ENCODE measurements at places on chromosomes 13 and 19. TPM values are rescaled to one million over a fixed set of nuclear protein-coding genes. Genes with fewer than 3 reads are reported as not detected.

- DNase-seq = no peak
Measured at GRCh38 chr13:40793339-40793738, 3.9 kb downstream of the SLC25A15 start.

Gene VAV1
- not detected for polyA plus RNA-seq

DNA sequence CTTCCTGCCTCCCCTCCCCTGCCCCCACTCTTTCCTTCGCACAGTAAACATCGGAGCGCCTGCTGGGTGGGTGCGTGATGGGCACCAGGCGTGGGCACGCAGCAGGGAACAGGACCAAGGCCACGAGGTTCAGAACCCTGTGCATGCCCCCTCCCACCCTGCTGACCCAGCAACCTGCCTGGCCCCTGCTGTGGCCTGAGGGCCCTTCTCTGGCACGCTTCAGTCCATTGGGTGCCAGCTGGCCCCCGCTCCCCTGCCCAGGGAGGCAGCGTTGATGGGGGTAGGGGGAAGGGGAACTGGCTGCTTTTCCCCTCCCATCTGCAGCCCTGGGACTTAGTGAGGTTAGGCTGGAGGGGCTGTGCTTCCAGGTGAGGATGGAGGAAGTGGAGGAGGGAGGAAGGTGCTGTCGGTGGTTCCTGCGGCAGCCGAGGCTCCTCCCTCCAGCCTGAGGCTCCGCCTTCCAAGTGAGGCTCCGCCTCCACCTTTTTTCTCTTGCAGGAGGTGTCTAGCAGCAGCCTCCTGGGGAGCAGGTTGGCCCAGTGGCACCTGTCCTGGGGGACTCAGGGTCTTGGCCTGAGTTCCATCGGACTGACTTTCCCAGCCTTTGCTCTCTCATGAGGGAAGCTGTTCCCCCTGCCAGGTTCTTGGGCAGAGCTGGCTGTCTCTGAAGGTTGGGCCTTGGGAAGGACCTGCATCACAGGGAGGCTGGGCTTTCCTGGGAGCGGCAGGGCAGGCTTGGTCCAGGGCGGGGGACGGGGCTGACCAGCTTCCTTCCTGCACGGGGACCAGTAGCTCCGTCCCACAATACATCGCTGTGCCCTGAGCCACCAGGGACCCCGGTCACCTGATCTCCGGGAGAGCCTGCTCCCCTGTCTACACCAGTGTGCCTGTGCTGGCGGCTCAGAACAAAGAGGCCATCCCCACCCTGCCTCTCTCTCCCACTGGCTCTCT lies 7.3 kb downstream of the PIAS4 start:
- DNase-seq = no peak

- DNase-seq = no peak
Measured at GRCh38 chr13:102854675-102855074, 8.8 kb downstream of the ERCC5 start.

- no peak for DNase-seq
Measured at GRCh38 chr19:16373532-16373931, 48.9 kb downstream of the KLF2 start.

DNA sequence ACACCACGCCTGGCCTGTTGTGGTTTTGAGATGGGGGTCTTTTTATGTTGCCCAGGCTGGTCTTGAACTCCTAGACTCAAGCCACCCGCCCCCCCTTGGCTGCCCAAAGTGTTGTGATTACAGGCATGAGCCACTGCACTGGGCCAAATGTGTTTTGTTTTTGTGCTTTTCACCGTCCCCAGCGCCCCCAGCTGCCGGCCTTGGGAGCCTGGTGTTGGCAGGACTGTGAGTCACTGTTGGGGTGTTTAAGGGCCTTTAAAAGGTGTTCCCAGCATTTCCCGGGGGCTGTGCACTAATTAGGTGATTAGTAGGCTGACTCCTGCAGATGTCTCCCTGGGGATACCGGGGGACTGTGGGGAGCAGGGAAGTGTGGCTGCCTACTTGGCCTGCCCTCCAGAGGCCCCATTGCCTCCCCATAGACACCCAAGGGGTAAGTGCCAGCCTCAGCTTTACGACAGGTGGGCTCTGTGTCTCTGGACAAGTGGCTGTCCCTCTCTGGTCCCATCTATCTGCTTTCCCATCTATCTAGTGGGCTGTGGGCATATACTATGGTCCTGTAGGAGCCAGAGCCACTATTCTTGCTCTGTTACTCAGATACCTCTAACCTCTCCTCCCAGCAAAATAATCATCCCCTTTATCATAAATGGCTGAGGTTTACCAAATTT lies 11.8 kb upstream of the TLE5 start:
- no peak for DNase-seq

Gene WBP4
- 5.2 TPM for polyA plus RNA-seq

GRCh38 chr19:39765091-39766076 lies 13.3 kb upstream of the LEUTX start:
- peak; percentile 13 for DNase-seq

DNA sequence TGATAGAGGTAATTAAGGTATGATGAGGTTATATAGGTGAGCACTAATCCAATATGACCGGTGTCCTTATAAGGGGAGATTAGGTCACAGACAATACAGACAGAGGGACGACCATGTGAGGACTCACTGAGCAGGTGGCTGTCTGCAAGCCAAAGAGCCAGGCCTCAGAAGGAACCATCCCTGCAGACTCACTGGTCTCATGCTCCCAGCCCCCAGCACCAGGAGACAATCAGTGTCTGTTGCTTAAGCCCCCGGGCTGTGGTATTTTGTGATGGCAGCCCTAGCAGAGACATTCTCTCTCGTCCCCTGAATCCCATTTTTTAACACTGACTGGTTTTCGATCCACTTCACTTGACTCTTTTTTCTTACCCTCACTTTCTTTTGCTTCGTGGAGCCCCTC lies 51.9 kb upstream of the PABPC3 start:
- no peak for DNase-seq

GRCh38 chr13:72774019-72774418 lies 7.7 kb downstream of the DIS3 start:
- DNase-seq = peak; percentile 52

- DNase-seq = no peak
Measured at GRCh38 chr13:113657851-113658741, at the start of gene ATP4B. ATP4B (minus strand) TSS chr13:113658198; CDS start chr13:113658144, 54 bp downstream.

Gene PCDH17
- polyA plus RNA-seq = not detected

Gene NKPD1
- polyA plus RNA-seq = 0.79 TPM

DNA sequence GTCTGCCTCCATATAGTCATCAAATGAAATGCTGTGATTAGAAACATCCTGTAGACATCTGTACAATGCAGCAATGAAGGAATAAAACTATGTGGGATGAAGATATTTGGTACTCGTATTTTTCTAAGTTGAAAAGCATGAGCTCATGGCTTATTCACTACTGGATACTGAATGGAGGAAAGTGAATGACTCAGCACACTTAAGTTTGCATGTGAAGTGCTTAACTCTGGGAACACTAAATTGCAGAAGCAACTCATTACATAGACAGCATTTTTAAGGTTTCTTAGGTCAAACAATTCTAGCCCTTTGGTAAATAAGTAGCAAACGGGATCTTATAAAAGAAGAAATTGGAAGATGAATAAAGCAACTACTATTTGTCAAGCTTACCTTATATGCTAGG lies 429.0 kb upstream of the MIR17HG start:
- DNase-seq = peak; percentile 1

- no peak for DNase-seq
Measured at GRCh38 chr19:1921825-1922224, 16.6 kb downstream of the ADAT3 start.

Gene CEACAM7
- polyA plus RNA-seq = not detected

DNA sequence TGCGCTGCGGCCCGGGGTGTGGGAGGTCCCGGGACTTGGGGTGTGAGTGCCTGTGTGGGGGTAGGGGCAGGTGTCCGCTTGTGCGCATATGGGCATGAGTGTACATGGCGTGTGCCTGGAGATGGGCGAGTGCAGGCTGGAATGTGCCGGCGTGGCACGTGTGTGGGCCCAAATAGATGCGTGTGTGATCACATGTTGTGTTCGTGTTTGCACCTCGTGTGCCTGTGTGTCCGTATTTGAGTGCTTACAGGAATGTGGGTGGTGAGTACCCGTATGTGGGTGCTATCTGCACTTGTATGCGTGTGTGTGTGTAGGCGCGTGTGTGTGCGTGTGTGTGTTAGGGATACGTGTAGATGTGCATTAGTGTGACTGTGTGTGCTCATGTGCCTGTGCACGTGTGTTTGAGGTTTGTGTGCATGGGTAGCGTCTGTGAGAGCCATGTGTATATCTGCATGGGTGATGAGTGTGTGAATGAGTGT lies 3.4 kb downstream of the ZNF536 start:
- no peak for DNase-seq

Gene CYP2F1
- polyA plus RNA-seq = not detected

Gene GNG7
- 0.02 TPM for polyA plus RNA-seq

- no peak for DNase-seq
Measured at GRCh38 chr19:11201791-11202190, 4.4 kb upstream of the KANK2 start.

DNA sequence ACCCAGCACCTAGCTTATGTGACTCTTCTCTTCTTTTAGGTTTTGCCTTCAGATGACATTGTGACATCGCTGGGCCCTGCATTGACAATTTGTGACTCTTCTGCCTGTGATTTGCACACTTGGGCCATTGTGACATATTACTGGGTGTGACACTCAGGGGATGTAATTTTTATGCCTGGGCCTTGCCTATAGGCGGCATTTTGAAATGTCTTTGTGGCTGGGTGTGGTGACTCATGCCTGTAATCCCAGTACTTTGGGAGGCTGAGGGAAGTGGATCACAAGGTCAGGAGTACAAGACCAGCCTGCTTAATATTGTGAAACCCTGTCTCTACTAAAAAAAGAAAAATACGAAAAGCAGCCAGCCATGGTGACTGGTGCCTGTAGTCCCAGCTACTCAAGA lies 28.4 kb upstream of the ZNF681 start:
- DNase-seq = peak; percentile 64

- DNase-seq = no peak
Measured at GRCh38 chr19:15583346-15583745, 31.7 kb upstream of the CYP4F8 start.

Gene SPACA4
- not detected for polyA plus RNA-seq

Gene FFAR3
- polyA plus RNA-seq = not detected

DNA sequence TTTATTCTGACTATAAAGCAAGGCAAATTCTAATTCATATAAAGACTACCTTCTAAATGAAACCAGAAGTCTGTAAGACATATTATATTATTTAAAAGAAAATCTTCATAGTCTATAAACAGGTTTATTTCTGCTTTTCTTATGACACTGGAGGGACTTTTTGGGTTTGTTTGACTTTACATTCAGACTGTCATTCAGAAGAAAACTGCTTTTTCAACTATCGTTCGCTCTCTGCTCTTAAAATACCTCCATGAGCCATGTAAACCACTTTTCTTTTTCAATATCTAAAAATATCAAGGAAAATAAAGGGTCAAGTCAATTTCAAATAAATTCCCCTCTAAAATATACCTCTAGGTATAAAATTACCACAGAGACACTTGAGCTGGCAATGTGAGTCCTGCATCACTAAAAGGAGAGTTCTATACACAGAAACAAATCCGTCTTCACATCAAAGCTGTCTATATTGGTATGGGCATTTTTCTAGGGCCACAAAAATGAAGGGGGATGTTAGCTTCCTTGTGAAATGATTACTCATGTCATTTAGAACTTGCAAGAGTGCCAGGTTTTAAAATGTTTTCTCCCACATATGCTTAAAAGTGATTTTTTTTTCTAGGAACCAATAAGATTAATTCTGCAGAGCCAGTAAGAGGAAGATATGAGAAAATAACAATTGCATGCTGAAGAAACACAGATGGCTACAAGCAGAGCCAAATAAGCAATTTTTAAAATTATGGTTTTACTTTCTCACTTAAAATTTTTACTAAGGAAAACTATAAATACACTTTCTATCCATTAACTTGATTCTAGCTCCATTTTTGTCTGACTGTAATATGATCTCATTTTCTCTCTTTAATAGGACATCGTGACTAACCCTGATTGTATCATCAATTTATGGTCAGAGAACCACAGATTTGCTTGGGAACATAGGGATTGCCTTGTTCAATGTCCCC lies 181.8 kb downstream of the TBC1D4 start:
- peak; percentile 12 for DNase-seq

Gene KCNC3
- polyA plus RNA-seq = not detected

Gene CABP5
- not detected for polyA plus RNA-seq

Gene IZUMO2
- polyA plus RNA-seq = not detected

Gene CD70
- polyA plus RNA-seq = 28.9 TPM

DNA sequence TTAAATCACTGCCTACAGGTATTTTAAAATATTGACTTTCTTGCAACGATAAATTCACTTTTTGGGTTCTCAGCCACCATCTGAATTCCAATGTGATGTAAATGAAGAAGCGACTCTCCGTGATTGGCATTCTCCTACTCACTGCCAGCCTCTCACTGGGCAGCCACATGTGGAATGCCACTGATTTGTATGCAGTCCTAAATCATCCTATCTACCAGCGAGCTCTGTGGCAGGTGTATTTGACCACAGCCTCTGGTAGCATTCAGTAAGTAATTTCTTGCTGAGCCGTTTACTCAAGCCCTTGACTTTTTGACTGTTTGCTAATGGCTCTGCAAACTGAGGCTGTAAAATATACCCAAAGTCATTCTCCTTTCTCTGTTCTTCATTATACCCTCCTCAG lies 559.0 kb upstream of the SLC10A2 start:
- no peak for DNase-seq

Gene ZNF497
- 0.35 TPM for polyA plus RNA-seq

- no peak for DNase-seq
Measured at GRCh38 chr13:94112731-94113130, 366.8 kb downstream of the DCT start.

DNA sequence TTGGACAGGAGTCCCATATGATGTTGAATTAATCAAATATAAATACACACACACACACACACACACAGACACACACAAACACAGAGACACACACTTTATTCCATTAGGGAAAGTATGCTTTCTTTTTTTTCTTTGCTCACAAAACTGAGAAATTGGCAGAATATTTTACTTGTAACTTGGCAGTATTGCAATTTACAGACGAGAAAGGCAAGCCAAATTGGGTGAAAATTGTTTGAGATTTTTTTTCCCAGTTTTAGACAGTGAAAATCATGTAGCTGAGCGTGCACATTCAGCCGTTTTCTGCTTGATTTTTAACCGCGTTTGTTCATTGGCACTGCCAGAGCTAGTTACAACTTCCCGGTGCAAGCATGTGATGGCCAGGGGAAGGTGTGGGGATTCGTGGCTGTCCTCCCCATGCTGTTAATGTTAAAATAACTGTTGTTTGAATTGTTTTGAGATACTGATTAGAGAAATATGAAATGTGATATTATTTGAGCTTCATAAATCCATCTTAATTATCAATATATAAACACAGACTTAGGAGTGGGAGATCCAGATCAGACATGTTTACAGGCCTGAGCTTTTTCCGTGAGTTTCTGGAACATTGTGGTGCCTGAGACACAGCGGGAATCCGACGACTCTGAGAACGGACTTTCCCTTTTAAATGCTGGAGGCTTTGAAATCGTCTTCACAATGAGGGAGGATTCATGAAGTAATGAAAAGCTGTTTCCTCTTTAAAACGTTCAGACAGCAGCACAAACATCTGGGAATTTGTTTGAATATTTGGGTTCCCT lies 125.5 kb downstream of the KCNRG start:
- no peak for DNase-seq

Gene VSTM2B
- not detected for polyA plus RNA-seq
